ENCODE measurements at places on chromosomes 12 and 14. TPM values are rescaled to one million over a fixed set of nuclear protein-coding genes. Genes with fewer than 3 reads are reported as not detected.
A peak's percentile ranks its signal among the peaks of the same experiment; 100 is the strongest.

DNA sequence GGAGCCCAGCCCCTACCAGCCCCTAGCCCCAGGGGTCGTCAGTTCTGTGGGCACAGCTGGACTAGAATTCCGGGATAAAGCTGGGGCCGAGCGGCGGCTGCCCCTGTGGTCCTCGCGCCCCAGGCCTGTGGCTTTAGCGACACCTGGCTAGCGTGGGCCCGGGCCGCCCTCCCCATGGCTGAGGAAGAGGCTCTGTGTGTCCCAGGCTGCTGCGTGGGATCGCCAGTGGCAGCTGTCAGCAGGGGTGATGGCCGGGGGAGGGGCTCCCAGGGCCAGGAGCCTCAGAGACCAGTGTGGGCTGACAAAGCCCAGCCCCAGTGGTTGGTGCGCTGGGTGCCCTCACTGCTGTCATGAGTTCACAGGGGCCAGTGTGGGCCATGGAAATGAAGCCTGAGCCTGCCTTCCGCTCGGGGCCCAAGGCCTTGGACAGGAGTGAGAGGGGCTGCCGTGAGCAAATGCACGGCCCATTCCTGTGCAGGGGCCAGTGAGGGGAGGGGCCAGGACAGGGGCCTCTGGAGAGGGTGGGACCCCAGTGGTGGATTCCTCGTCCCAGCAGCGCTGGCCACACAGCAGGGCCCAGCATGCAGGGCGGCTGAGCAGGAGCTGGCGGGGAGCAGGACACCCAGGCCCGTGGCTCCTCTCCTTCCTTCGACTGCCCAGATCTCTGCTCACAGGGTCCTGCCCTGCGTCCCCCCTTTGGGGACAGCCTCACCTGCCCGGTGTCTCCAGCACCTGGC is 11.4 kb downstream of the FBRSL1 start:
- no peaks in the 10 kb centered on the region for H3K36me3 ChIP-seq
- peaks cover 9% of the 10 kb centered on the region for H3K4me1 ChIP-seq
- DNase-seq = no peak
- no peaks in the 10 kb centered on the region for H3K27me3 ChIP-seq
- no peak overlapping the region for H3K27ac ChIP-seq
- H3K4me3 ChIP-seq = no peak overlapping the region

Gene TPH2
- not detected for total RNA-seq

Gene TAC3
- not detected for total RNA-seq

- H3K4me3 ChIP-seq = no peak overlapping the region
- no peaks in the 10 kb centered on the region for H3K4me1 ChIP-seq
- H3K36me3 ChIP-seq = no peaks in the 10 kb centered on the region
- DNase-seq = no peak
Observed at GRCh38 chr12:67524861-67525616, 123.5 kb upstream of the DYRK2 start.

DNA sequence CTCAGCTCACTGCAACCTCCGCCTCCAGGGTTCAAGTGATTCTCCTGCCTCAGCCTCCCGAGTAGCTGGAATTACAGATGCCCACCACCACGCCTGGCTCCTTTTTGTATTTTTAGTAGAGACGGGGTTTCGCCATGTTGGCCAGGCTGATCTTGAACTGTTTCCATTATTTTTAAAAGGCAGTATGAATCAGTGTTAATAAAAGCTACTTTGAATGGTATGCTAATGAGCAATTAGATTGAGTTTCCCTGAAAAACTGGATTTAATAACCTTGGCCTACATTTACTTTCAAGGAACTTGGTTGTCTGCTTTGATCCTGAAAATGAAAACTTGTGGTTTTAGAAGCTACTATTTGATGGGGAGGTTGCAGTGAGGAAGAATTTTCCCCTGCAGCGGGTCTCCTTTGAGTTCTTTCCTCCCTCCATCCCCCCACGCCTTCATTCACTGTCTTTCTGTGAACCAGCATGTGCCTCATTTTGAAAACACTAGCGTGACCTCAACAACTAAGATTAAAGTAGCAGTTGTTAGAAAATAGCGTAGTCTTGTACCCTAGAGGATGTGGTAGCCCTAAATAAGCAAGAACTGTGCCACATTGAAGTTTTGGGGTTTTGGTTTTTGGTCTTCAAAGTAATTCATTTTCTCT is 17.8 kb upstream of the RPS6KA5 start:
- H3K27me3 ChIP-seq = no peaks in the 10 kb centered on the region
- peaks cover 56% of the 10 kb centered on the region for H3K4me1 ChIP-seq
- peak overlapping the region; percentile 50 for H3K4me3 ChIP-seq
- peaks cover 27% of the 10 kb centered on the region for H3K36me3 ChIP-seq
- peak; percentile 81 for DNase-seq

- peaks cover 5% of the 10 kb centered on the region for H3K4me1 ChIP-seq
- H3K36me3 ChIP-seq = no peaks in the 10 kb centered on the region
- no peak overlapping the region for H3K4me3 ChIP-seq
- no peak overlapping the region for H3K27ac ChIP-seq
- DNase-seq = no peak
Observed at GRCh38 chr12:130661486-130662255, 54.4 kb downstream of the RIMBP2 start.

- H3K27me3 ChIP-seq = no peaks in the 10 kb centered on the region
- no peak for DNase-seq
- H3K4me1 ChIP-seq = no peaks in the 10 kb centered on the region
Observed at GRCh38 chr12:92629349-92630065, 73.3 kb upstream of the PLEKHG7 start.

Gene SRGAP1
- total RNA-seq = not detected

Gene CD4
- total RNA-seq = 1.8 TPM

GRCh38 chr14:63952053-63952932 is 99.5 kb downstream of the SYNE2 start:
- H3K36me3 ChIP-seq = peaks cover 43% of the 10 kb centered on the region
- H3K4me3 ChIP-seq = no peak overlapping the region
- peaks cover 5% of the 10 kb centered on the region for H3K4me1 ChIP-seq

- H3K36me3 ChIP-seq = peaks cover 2% of the 10 kb centered on the region
- H3K4me1 ChIP-seq = peaks cover 17% of the 10 kb centered on the region
- DNase-seq = no peak
- peak overlapping the region; percentile 50 for H3K4me3 ChIP-seq
Observed at GRCh38 chr12:40225337-40225983, 663 bp downstream of the LRRK2 start.

GRCh38 chr12:76940671-76941445 is 62.0 kb upstream of the CSRP2 start:
- H3K4me3 ChIP-seq = no peak overlapping the region
- H3K27ac ChIP-seq = no peak overlapping the region
- H3K36me3 ChIP-seq = no peaks in the 10 kb centered on the region
- H3K4me1 ChIP-seq = no peaks in the 10 kb centered on the region

Gene TTC8
- total RNA-seq = 1.4 TPM

- H3K4me1 ChIP-seq = no peaks in the 10 kb centered on the region
- peaks cover 23% of the 10 kb centered on the region for H3K36me3 ChIP-seq
- no peaks in the 10 kb centered on the region for H3K27me3 ChIP-seq
Observed at GRCh38 chr12:42450248-42450647, 124.3 kb downstream of the PPHLN1 start.

DNA sequence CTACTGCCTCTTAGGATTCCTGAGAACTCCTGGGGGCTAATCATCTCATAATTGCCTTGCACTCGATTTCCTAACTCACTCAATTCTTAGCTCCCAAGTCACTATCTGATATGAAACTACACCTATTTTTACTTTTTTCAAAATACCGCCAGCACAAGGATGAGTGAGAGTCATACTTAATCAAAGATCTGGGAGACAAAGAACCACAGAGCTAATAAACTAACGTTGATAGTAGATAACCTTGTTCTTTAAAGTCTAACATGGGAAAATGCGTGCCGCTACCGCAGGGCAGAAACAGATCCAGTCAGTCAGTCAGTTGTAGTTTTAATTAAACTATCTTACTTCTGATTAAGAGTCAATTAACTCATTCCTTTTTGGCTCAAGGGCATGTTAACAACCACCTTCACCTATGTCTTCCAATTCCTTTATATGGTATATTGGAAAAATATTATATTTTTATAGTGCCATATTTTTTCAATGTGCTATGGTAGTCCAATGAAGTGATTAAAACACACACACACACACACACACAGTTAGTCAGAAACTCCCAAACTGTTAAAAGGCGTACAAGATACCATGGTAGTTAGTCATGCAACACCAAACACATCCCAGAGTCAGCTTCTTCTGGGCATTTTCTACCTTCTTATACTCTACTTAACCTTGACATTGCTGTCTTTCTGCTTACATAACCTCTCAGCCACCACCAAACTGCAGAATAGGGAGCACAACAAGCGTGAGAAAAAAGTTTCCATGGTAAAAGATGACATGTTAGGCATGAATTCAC is 114.0 kb downstream of the KLHL28 start:
- no peak overlapping the region for H3K4me3 ChIP-seq
- H3K36me3 ChIP-seq = no peaks in the 10 kb centered on the region
- no peaks in the 10 kb centered on the region for H3K4me1 ChIP-seq
- H3K27ac ChIP-seq = no peak overlapping the region
- no peak for DNase-seq

- peaks cover 7% of the 10 kb centered on the region for H3K27me3 ChIP-seq
- peak overlapping the region; percentile 52 for H3K4me3 ChIP-seq
- peaks cover 46% of the 10 kb centered on the region for H3K4me1 ChIP-seq
- peaks cover 6% of the 10 kb centered on the region for H3K36me3 ChIP-seq
- H3K27ac ChIP-seq = peak overlapping the region; percentile 83
Observed at GRCh38 chr12:15562263-15562662, 226.9 kb downstream of the EPS8 start.

- H3K27ac ChIP-seq = no peak overlapping the region
- H3K36me3 ChIP-seq = no peaks in the 10 kb centered on the region
- peaks cover 15% of the 10 kb centered on the region for H3K27me3 ChIP-seq
Observed at GRCh38 chr12:2277492-2278155, 224.8 kb downstream of the CACNA1C start.

GRCh38 chr14:30521899-30522736 is 36.8 kb upstream of the G2E3 start:
- H3K4me3 ChIP-seq = no peak overlapping the region
- peaks cover 9% of the 10 kb centered on the region for H3K4me1 ChIP-seq
- H3K27ac ChIP-seq = no peak overlapping the region
- no peaks in the 10 kb centered on the region for H3K27me3 ChIP-seq
- no peak for DNase-seq

GRCh38 chr12:41055875-41056577 is 132.1 kb upstream of the PDZRN4 start:
- no peaks in the 10 kb centered on the region for H3K27me3 ChIP-seq
- H3K4me3 ChIP-seq = no peak overlapping the region
- H3K36me3 ChIP-seq = no peaks in the 10 kb centered on the region
- DNase-seq = no peak

Gene CCDC196
- not detected for total RNA-seq

Gene NAV3
- total RNA-seq = not detected

- H3K36me3 ChIP-seq = peaks cover 53% of the 10 kb centered on the region
- peak overlapping the region; percentile 91 for H3K4me3 ChIP-seq
- H3K27ac ChIP-seq = peak overlapping the region; percentile 89
- peaks cover 75% of the 10 kb centered on the region for H3K4me1 ChIP-seq
- H3K27me3 ChIP-seq = no peaks in the 10 kb centered on the region
Observed at GRCh38 chr12:53205747-53206419, 1.2 kb downstream of the ITGB7 start.

Gene KRT80
- not detected for total RNA-seq

Gene KRT78
- total RNA-seq = not detected

DNA sequence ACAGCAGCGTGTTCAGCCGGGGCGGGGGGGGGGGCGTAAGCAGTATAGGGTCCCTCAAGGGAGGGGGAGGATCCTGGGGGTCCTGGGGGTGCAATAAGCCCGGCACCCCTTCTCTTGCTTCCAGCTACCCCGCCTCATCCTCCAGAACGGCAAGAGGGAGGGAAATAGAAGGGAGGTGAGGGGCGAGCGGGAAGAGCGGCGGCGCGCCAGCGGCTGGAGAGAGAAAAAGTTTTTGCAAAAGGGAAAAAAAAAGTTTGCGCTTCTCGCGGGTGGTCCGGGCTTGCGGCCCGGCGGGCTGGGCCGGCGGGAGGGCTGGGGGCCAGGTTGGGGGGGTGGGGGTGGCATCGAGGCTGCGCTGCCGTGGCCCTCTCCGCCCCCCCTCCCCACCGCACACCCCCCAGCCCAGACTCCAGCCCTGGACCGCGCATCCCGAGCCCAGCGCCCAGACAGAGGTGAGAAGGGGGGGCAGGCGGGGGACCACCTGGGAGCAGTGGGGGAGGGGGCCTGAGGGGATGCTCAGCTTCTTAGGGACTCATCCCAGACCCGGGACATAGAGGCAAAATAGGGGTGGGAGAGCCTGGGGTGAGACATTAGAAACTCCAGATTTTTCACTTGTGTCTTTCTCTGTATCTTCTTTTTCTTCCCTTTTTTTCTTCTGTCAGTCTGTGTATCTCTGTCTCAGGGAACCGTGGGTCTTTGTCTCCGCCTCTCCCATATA is at the start of gene GLI1:
GLI1 (plus strand) TSS at position 36 of the 718 bp plus-strand sequence. CDS start 3,907 bp downstream, outside the sequence.
- H3K4me3 ChIP-seq = peak within 1 kb of the TSS; percentile 94
- no peak for DNase-seq
- peak within 1 kb of the TSS; percentile 94 for H3K27ac ChIP-seq
- H3K36me3 ChIP-seq = no peaks in the 10 kb centered on the region
- peaks cover 18% of the 10 kb centered on the region for H3K27me3 ChIP-seq

DNA sequence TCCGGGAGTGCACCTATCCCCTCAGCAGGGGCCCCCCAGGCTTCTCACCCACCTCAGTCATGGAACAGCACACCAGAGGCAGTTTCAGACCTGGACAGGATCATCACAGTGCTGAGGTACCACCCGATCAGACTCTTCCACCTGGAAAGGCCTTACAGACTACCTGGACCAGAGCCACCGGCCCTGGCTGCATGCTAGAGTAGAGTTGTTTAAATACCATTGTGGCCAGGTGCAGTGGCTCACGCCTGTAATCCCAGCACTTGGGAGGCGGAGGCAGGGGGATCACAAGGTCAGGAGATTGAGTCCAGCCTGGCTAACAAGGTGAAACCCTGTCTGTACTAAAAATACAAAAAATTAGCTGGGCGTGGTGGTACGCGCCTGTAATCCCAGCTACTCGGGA is 61.5 kb downstream of the TSPAN11 start:
- DNase-seq = no peak
- H3K27ac ChIP-seq = no peak overlapping the region
- H3K27me3 ChIP-seq = no peaks in the 10 kb centered on the region
- peaks cover 2% of the 10 kb centered on the region for H3K4me1 ChIP-seq
- no peak overlapping the region for H3K4me3 ChIP-seq
- no peaks in the 10 kb centered on the region for H3K36me3 ChIP-seq

Gene GLIPR1L1
- not detected for total RNA-seq

Gene GPR137C
- total RNA-seq = 0.85 TPM

Gene SLC48A1
- 13.9 TPM for total RNA-seq

- peaks cover 6% of the 10 kb centered on the region for H3K36me3 ChIP-seq
- DNase-seq = no peak
- peaks cover 28% of the 10 kb centered on the region for H3K4me1 ChIP-seq
- H3K27me3 ChIP-seq = no peaks in the 10 kb centered on the region
Observed at GRCh38 chr14:59305836-59306555, 117.5 kb downstream of the DAAM1 start.

- H3K36me3 ChIP-seq = no peaks in the 10 kb centered on the region
- H3K27me3 ChIP-seq = no peaks in the 10 kb centered on the region
- no peak overlapping the region for H3K4me3 ChIP-seq
- no peaks in the 10 kb centered on the region for H3K4me1 ChIP-seq
- no peak for DNase-seq
- H3K27ac ChIP-seq = no peak overlapping the region
Observed at GRCh38 chr14:78383060-78383459, 212.9 kb downstream of the NRXN3 start.
